Neural crest cell (in vitro differentiated cells): ENCODE measurements at places on chromosomes 4 and X. TPM values are rescaled to one million over a fixed set of nuclear protein-coding genes. Genes with fewer than 3 reads are reported as not detected.

- no peak for DNase-seq
Measured at GRCh38 chr4:38855466-38855865, 1.2 kb downstream of the TLR6 start.

DNA sequence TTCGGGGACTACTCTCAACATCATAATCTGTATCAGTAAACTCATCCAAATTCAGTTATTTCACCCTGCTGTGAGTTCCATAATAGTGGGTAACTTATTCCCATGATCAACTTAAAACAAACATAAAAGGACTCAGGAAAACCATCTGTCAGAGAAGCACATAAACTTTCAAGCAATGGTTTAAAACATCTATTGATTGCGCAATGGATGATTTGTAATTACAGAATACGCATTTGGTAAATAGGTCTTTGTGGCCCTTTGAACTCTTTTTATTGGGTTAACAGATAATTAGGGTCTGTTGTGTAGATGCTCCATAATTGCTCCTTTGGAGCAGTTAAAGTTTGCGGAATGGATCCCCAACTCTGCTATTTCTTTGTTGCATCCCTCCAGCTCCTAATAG is 115.3 kb downstream of the KIT start:
- no peak for DNase-seq

- no peak for DNase-seq
Measured at GRCh38 chrX:19761554-19762295, 125.7 kb downstream of the SH3KBP1 start.

- no peak for DNase-seq
Measured at GRCh38 chrX:2595258-2595657, 94.5 kb upstream of the DHRSX start.

GRCh38 chr4:10111067-10111801 is 5.4 kb downstream of the WDR1 start:
- DNase-seq = no peak

DNA sequence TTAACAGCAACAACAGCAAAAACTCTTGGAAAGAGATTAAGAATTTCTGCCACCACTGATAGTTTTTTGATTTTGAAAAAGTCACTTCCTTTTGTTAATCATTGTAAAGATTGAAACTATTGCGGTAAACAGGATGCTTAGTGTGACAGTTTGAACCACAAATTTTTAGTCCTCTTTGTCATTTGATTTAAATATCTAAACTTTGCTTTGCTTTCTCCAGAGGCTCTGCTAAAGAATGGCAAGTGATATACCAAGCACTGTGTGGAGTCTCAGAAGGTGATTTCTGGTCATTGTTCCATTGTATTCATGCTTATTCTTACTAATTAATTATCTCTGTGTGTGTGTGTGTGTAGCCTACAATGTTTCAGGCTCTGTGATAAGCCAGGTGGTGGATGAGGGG is 155.6 kb downstream of the BMPR1B start:
- no peak for DNase-seq

SLITRK4 gene
- total RNA-seq = 2.0 and 2.7 TPM in 2 replicates

- no peak for DNase-seq
Measured at GRCh38 chr4:73762409-73762808, 22.0 kb downstream of the CXCL8 start.

GRCh38 chr4:24180586-24180985 is 290.7 kb upstream of the PPARGC1A start:
- DNase-seq = no peak

DNA sequence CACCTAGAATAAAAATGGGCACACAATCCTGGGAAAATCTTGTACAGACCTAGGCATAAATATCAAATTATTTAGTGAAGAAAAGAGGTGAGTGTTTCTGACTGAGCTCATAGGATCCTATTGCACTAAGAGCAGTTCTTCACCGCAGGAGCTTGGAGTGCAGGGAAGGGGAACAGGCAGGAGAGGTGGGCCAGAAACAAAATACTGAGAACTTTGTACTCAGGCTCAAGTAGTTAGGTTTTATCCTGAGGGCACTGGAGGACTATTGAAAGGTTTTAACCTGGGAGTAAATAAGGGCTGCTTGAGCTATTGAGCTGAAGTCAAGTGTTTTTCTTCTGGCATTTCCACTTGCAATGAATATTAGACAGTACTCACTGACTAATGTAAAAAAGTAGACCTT is 12.2 kb downstream of the EPHA5 start:
- no peak for DNase-seq

COX7B2 gene
- total RNA-seq = not detected in 2 replicates

GRCh38 chr4:26237916-26238315 is 82.9 kb upstream of the RBPJ start:
- DNase-seq = no peak

SMPX gene
- 0.51 TPM in 1 of 2 replicates, not detected in the other for total RNA-seq

ASB5 gene
- total RNA-seq = not detected in 2 replicates

- no peak for DNase-seq
Measured at GRCh38 chr4:98517218-98518021, 141.0 kb downstream of the TSPAN5 start.

CENPU gene
- total RNA-seq = 76.6 and 85.3 TPM in 2 replicates

- no peak for DNase-seq
Measured at GRCh38 chr4:185966549-185966948, 102.4 kb upstream of the TLR3 start.

DNA sequence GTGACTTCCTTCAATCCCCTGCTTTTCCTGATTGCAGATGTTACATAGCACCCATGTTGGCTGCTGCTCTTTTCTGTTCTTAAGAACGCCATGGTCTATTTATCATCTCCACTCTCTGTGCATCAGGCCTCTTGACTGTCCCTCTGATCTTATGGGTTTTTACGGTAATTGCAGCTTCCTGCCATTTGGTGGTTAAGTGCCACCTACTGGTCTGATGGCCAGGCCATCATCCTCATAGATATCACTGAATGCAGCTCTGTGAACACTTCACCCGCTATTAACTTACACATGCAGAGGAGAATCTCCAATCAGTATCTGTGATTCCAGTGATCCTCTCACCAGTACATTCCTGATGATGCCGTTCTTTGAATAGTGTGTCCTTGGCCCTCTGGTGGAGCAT is 382.4 kb downstream of the TRAM1L1 start:
- DNase-seq = no peak

DNA sequence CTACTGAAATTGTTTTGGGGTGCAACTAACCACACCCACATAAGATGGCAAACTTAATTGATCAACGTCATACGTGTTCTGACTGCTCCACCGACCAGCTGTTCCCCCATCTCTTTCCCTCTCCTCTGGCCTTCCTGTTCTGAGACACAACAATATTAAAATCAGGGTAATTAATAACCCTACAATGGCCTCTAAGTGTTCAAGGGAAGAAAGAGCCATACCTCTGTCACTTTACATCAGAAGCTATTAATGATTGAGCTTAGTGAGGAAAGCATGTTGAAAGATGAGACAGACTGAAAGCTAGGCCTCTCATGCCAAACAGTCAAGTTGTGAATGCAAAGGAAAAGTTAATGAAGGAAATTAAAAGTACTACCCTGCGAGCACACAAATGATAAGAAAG is 173.9 kb upstream of the FTHL17 start:
- DNase-seq = no peak
